ENCODE measurements at places on chromosomes 6 and 20. TPM values are rescaled to one million over a fixed set of nuclear protein-coding genes. Genes with fewer than 3 reads are reported as not detected.

- H3K27me3 ChIP-seq = peaks cover 21% of the 10 kb centered on the region
- no peak overlapping the region for H3K27ac ChIP-seq
- H3K36me3 ChIP-seq = no peaks in the 10 kb centered on the region
- no peaks in the 10 kb centered on the region for H3K4me1 ChIP-seq
Measured at GRCh38 chr6:89214197-89214596, 3.0 kb downstream of the GABRR1 start.

- H3K4me3 ChIP-seq = no peak overlapping the region
- H3K27me3 ChIP-seq = no peaks in the 10 kb centered on the region
- H3K4me1 ChIP-seq = peaks cover 9% of the 10 kb centered on the region
- no peak overlapping the region for H3K27ac ChIP-seq
- H3K36me3 ChIP-seq = peaks cover 18% of the 10 kb centered on the region
- no peak for DNase-seq
Measured at GRCh38 chr6:134164300-134164699, 111.9 kb upstream of the SLC2A12 start.

DNA sequence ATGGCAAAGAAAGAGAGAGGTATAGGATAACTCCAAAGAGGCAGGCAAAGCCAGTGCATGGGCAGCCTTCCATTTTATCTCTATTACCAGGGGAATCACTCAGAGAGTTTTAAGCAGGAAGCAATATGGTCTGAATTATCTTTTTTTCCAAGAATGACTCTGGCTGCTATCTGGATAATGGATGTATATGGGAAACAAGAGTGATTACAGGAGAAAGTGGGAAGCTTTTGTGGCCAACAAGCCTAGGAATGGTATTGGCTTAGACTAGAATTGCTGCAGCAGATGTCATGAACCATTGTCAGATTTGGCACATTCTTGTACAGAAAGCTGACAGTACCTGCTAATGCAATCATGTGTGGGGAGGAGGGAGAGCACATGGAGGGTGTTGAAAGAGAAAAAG, 73.0 kb upstream of the BTBD3 start:
- no peaks in the 10 kb centered on the region for H3K27me3 ChIP-seq
- no peak overlapping the region for H3K4me3 ChIP-seq
- no peaks in the 10 kb centered on the region for H3K36me3 ChIP-seq
- H3K4me1 ChIP-seq = no peaks in the 10 kb centered on the region
- no peak overlapping the region for H3K27ac ChIP-seq
- no peak for DNase-seq

DNA sequence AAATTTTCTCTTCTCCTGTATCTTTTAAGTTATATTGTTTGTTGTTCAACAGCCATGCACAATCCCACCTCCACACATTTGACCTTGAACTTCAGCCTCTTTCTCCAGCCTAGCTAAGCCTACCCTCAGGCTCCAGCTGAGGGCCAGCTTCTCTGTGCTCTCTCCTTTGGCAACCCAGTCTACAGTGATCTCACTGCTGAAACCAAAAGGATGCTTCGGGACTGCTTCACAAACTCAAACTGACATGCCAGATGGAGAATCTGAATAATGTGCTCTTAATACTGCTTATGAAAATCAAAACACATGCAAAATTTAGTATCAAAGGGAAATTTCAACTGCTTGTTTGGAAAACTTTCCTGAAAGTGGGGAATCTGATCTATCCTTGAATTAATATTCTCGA, 16.1 kb upstream of the RIN2 start:
- no peaks in the 10 kb centered on the region for H3K27me3 ChIP-seq
- DNase-seq = no peak
- H3K4me3 ChIP-seq = no peak overlapping the region
- no peaks in the 10 kb centered on the region for H3K36me3 ChIP-seq
- peaks cover 5% of the 10 kb centered on the region for H3K4me1 ChIP-seq

GRCh38 chr6:77893391-77893790, 240.6 kb downstream of the MEI4 start:
- no peak for DNase-seq
- no peak overlapping the region for H3K27ac ChIP-seq
- H3K27me3 ChIP-seq = no peaks in the 10 kb centered on the region
- H3K4me1 ChIP-seq = no peaks in the 10 kb centered on the region

The TCF21 gene
- not detected for total RNA-seq

The ZC3H12D gene
- 96.7 TPM for total RNA-seq
